ENCODE measurements at places on chromosomes 16 and 17. TPM values are rescaled to one million over a fixed set of nuclear protein-coding genes. Genes with fewer than 3 reads are reported as not detected.

DNA sequence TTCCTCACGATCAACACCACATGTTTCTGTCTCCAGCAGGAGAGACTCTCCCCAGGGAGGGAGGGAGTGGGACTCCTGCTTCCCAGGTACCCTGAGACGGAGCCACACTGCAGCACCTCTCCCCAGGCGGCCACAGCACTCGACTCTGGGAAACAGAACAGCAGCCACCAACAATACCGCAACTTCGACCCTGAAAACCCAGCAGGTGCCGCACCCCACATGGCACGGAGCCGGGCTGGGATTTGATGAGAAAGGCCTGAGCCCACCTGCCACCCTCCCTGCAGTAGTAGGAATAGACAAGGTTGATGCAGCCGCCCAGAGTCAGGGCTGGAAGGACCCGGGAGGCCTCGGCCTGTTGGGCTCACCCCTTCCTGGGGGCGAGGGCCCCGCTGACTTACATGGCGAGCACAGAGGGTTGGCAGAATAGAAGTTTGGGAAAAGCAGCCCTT is 14.4 kb downstream of the GALNS start:
- DNase-seq, result no peak

- no peak for DNase-seq
Observed at GRCh38 chr17:13792314-13792713, 190.6 kb upstream of the HS3ST3A1 start.

MIEN1 gene
- total RNA-seq, result 29.5 TPM

GRCh38 chr17:68576811-68577496 is 24.2 kb downstream of the FAM20A start:
- no peak for DNase-seq

SHCBP1 gene
- 1.3 TPM for total RNA-seq

DNA sequence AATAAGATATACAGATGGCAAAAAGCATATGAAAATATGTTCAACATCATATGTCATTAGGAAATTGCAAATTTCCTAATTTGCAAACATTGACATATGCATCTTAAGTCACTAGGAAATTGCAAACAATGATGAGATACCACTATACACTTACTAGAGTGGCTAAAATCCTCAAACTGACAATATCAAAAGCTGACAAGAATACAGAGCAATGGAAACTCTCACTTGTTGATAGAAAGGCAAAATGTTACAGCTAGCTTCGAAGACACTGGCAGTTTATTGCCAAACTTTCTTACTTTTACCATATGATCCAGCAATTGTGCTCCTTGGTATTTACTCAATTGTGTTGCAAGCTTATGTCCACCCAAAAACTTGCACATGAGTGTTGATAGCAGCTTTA is 5.0 kb upstream of the IL4R start:
- DNase-seq, result no peak

PRSS27 gene
- 0.53 TPM for total RNA-seq

GRCh38 chr17:71725811-71726210 is 395.0 kb upstream of the SOX9 start:
- DNase-seq, result no peak

OTOP3 gene
- total RNA-seq, result not detected

MEIOB gene
- total RNA-seq, result not detected

ITGB4 gene
- 1.2 TPM for total RNA-seq

CCL17 gene
- total RNA-seq, result not detected

DNA sequence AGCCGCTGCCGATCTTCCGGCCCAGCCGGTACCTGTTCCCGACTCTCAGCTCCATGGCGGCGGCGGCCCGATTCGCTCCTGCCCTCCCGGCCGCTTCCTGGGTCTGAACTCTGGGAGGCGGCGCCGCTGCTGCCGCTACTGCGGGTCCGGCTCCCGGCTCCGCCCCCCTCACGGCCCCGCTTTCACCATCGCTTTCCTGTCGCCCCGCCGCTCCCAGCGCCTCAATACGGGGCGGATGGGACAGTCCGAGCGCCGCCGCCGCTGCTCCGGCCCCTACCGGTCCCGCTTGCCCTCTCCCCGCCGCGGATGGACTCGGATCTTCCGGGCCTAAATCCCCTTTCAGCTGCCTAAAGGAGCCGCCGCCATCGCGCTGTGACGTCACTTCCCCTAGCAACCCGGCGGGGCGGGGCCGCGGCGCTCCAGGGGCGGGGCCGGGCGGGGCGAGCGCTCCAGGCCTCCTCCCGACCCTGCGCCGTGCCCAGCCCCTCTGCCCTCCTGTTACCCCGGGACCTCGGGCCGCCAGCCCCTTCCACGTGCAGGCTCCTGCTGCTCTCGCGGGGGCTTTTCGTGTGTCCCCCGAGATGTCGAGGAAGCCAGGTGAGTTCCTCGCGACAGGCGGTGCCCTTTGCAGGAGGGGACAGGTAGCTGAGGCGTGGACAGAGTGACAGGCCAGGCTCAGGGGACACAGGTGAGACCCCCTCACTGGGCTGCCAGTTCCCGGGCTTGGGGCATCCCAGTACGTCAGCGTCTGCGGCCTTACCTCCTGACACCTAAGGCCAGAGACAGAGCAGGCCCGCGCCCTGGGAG is at the start of gene CSNK1D:
Gene CSNK1D, minus strand, starts transcription at position 374 of the 807 bp plus-strand sequence. Its CDS starts 319 bp downstream, at position 55.
- peak; percentile 90 for DNase-seq

SLC9A5 gene
- 2.1 TPM for total RNA-seq

GRCh38 chr16:75322740-75323139 is 71.3 kb upstream of the BCAR1 start:
- no peak for DNase-seq

DNA sequence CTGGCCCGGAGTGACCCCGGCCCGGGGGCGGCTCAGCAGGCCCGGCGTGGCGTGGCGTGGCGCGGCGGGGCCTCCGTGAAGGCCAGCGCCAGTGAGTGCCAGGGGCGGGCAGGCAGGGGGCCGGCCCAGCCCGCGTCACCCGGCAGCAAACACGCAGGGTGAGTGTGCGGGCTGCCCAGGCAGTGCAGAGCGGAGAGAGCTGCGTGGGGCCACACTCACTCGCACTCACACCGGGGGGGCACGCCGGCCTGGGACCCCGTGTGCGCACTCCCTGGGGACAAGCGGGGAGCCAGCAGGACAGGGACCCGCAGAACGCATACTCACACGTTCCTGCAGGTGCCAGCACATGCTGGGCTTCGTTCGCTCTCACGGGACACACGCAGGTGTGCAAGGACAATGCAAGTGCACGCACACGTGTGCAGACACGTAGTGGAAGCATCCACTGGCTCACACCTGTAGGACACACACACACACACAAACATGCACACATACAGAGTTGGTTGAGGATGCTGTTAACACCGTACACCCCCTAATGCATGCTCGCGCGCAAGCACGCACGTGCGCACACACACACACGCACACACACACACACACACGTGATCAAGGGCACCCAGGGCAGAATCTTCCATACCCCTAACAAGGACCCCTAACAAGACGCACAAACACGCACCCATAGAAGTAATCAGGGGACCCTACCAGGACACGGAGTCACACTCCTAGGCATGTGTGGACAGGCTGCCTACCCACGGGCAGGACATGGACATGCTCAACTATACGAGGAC is 7.7 kb downstream of the USP6 start:
- no peak for DNase-seq

KCNJ2 gene
- total RNA-seq, result not detected

DNA sequence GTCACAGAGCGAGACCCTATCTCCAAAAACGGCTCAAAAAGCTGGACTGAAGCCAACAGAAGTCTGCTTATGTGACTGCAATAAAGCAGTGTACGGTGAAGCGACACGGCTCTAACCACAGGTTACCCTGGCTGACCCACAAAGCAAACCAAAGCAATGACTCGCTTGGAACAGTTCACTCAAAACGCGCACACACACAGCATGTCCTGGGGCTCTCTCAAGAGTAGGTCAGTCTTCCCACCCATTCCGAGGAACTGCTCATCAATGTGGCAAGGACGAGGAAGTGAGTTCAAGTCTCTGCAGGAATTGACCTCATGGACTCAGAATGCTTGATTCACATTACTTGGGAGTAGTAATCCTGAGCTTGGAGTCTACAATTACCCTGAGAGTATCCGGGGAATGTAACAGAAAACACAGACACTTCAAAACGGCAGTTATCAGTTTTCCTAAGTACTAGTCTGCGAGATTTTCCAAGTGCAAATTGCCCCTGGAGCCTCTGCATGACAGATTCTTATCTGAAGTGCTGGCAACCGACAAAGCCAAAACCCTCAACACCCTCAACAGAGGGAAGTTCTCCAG is 25.4 kb downstream of the PELP1 start:
- no peak for DNase-seq

WFDC1 gene
- not detected for total RNA-seq

- DNase-seq, result no peak
Observed at GRCh38 chr17:57498443-57498842, 242.1 kb downstream of the MSI2 start.

PRSS21 gene
- total RNA-seq, result 1.4 TPM

BAIAP3 gene
- 13.8 TPM for total RNA-seq

- DNase-seq, result peak; percentile 54
Observed at GRCh38 chr17:78383725-78384471, 5.4 kb downstream of the PGS1 start.

GRCh38 chr17:14737984-14738651 is 437.2 kb downstream of the HS3ST3B1 start:
- DNase-seq, result no peak

DNA sequence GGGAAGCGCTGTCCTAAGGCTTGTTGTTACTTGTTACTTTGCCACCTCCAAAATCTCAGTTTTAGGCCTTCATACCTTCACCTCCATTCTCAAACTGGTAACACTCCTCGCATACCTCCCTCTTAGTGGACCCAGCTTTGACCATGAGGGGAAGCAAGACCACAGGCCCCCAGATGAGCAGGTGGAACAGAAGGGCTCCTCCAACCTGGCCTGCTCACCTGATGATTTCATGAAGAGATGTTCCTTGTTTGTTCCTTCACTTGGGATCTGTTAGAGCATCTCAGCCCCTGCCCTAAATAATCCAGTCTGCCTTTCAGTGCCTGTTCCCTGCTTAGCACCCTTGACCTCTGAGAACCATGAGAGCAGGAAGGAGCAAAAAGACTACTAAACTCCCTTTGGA is 28.7 kb downstream of the DHX38 start:
- no peak for DNase-seq

- DNase-seq, result no peak
Observed at GRCh38 chr17:79619636-79620206, 8.9 kb upstream of the RBFOX3 start.

GRCh38 chr17:52383493-52384100 is 225.1 kb upstream of the CA10 start:
- DNase-seq, result no peak

SPNS3 gene
- 3.4 TPM for total RNA-seq

- DNase-seq, result no peak
Observed at GRCh38 chr16:50688867-50689266, 4.5 kb upstream of the NOD2 start.

- peak; percentile 65 for DNase-seq
Observed at GRCh38 chr17:43994272-43995149, 9.9 kb upstream of the NAGS start.

- no peak for DNase-seq
Observed at GRCh38 chr17:78034429-78035091, 76.1 kb downstream of the TNRC6C start.

PDILT gene
- not detected for total RNA-seq

RDM1 gene
- total RNA-seq, result 0.27 TPM

MSLN gene
- total RNA-seq, result not detected
